ENCODE measurements at places on chromosomes 7 and 10. TPM values are rescaled to one million over a fixed set of nuclear protein-coding genes. Genes with fewer than 3 reads are reported as not detected.
A peak's percentile ranks its signal among the peaks of the same experiment; 100 is the strongest.

- H3K4me3 ChIP-seq, result no peak overlapping the region
- DNase-seq, result peak; percentile 30
- no peaks in the 10 kb centered on the region for H3K4me1 ChIP-seq
- H3K36me3 ChIP-seq, result no peaks in the 10 kb centered on the region
- no peak overlapping the region for H3K27ac ChIP-seq
Observed at GRCh38 chr10:48551861-48552591, 52.8 kb downstream of the ARHGAP22 start.

DNA sequence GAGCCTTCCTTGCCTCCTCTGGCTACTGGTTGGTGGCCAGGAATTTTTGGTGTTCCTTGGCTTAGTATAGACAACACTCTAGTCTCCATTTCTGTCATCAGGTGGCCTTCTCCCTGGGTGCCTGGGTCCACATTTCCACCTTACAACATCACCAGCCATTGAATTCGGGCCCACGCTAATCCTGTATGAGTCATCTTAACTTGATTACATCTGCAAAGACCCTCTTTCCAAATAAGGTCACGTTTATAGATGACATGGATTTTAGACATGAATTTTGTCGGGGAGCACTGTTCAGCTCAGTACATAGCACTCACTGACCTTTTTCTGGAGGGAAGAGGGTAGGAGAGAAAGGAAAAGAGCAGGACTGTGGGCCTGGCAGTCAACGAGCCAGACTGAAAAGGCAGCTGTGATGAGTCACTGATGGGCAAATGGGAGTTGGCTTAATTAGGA, 39.4 kb downstream of the MMRN2 start:
- H3K4me1 ChIP-seq, result no peaks in the 10 kb centered on the region
- no peaks in the 10 kb centered on the region for H3K27me3 ChIP-seq
- no peaks in the 10 kb centered on the region for H3K36me3 ChIP-seq

GRCh38 chr7:134778941-134779740, at the start of gene CALD1:
Gene CALD1 (plus strand): TSS chr7:134779634. CDS start chr7:134867734, 88,100 bp downstream.
- peak; percentile 27 for DNase-seq
- peak within 1 kb of the TSS; percentile 50 for H3K4me3 ChIP-seq
- H3K27me3 ChIP-seq, result no peaks in the 10 kb centered on the region
- no peaks in the 10 kb centered on the region for H3K36me3 ChIP-seq
- peak within 1 kb of the TSS; percentile 84 for H3K27ac ChIP-seq

- H3K36me3 ChIP-seq, result no peaks in the 10 kb centered on the region
- no peak overlapping the region for H3K27ac ChIP-seq
- H3K4me3 ChIP-seq, result no peak overlapping the region
- H3K27me3 ChIP-seq, result no peaks in the 10 kb centered on the region
- peaks cover 22% of the 10 kb centered on the region for H3K4me1 ChIP-seq
Observed at GRCh38 chr10:6299234-6299633, 96.5 kb downstream of the PFKFB3 start.

GRCh38 chr10:67306588-67307205, 380.9 kb downstream of the LRRTM3 start:
- H3K36me3 ChIP-seq, result no peaks in the 10 kb centered on the region
- DNase-seq, result no peak
- H3K4me1 ChIP-seq, result no peaks in the 10 kb centered on the region
- H3K27ac ChIP-seq, result no peak overlapping the region
- no peak overlapping the region for H3K4me3 ChIP-seq

GRCh38 chr10:52106899-52107298, 207.2 kb upstream of the DKK1 start:
- H3K4me1 ChIP-seq, result no peaks in the 10 kb centered on the region
- no peak overlapping the region for H3K27ac ChIP-seq
- H3K27me3 ChIP-seq, result no peaks in the 10 kb centered on the region
- no peak overlapping the region for H3K4me3 ChIP-seq
- H3K36me3 ChIP-seq, result no peaks in the 10 kb centered on the region
- no peak for DNase-seq

- H3K36me3 ChIP-seq, result no peaks in the 10 kb centered on the region
- no peaks in the 10 kb centered on the region for H3K27me3 ChIP-seq
- H3K4me1 ChIP-seq, result no peaks in the 10 kb centered on the region
- H3K27ac ChIP-seq, result no peak overlapping the region
- DNase-seq, result no peak
Observed at GRCh38 chr7:50229964-50230363, 74.6 kb upstream of the IKZF1 start.

DNA sequence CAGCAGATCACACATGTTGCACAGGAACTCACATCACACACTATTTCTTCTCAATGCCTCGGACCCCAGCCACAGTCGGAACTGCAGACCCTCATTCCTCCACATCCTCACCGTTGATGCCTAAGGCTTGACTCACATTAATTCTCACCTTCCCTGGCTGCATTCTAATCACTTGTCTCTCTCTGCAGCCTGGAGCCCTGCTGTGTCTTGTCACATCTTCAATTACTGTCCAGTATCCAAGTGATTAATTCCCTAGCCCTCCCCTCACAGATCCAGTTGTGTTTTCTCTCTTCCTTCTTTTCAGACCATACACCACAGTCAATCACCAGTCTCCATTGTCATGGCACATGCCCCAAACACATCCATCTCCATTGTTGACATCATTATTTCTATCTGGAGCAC, 592.4 kb upstream of the IGFBP3 start:
- H3K27me3 ChIP-seq, result no peaks in the 10 kb centered on the region
- DNase-seq, result no peak

DNA sequence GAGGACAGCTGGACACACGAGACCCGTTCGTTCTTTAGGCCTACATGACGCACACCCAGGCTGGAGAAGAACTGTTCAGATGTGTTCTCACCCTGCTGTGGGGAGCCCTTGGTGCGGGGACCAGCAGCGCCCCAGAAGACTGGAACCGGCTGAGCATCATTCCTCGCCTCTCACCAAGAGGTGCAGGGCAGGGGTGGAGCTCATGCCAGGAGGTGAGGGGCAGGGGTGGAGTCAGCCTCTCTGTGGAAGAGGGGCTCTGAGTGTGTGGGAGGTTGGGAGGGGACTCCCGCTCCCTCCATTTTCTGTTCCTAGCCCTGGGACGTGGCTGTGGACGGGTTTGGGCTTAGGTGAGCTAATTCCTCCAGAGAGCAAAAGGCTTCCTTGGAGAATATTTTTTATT, 66.0 kb upstream of the SHH start:
- DNase-seq, result no peak
- H3K4me3 ChIP-seq, result no peak overlapping the region
- H3K4me1 ChIP-seq, result no peaks in the 10 kb centered on the region
- no peak overlapping the region for H3K27ac ChIP-seq

DNA sequence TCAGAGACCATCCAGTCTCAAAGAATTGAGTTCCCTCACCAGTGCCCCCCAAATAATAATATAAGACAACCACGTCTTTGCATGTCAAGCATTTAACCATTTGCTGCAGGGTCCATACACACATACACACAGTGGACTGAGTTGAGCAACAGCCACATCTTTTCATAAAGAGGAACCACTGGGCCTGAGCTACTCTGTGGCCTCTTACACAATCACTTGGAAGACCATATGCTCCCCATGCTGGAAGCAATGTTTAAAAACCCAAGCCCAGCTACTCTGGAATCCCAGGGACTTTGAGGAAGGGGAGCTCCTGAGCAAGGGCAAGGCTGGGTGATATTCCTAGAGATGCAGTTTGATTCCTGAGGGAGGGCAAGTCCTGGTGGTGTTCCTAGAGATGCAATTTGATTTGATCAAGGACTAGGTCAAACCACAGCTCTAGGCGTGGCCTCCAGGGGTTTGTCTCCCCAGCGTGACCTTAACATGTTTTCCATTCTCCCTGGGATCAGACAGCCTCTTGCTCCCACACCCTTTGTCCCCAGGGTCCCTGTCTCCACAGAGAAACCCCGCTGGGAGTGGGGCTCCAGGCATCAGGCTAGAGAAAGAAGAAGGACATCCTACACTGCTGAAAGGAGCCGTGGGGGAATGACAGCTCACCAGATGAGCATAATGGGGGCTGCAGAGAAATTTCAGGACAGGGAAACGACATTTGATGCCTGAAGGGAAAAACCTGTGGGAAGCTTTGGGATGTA, 376.2 kb upstream of the MGMT start:
- H3K4me1 ChIP-seq, result no peaks in the 10 kb centered on the region
- no peak overlapping the region for H3K27ac ChIP-seq
- DNase-seq, result peak; percentile 13
- H3K36me3 ChIP-seq, result no peaks in the 10 kb centered on the region
- H3K4me3 ChIP-seq, result no peak overlapping the region
- H3K27me3 ChIP-seq, result no peaks in the 10 kb centered on the region

- H3K27ac ChIP-seq, result no peak overlapping the region
- H3K27me3 ChIP-seq, result no peaks in the 10 kb centered on the region
- H3K4me1 ChIP-seq, result no peaks in the 10 kb centered on the region
Observed at GRCh38 chr10:68348265-68348741, 15.6 kb upstream of the PBLD start.

GRCh38 chr7:42932811-42933591, 825 bp downstream of the MRPL32 start:
- peaks cover 6% of the 10 kb centered on the region for H3K4me1 ChIP-seq
- H3K36me3 ChIP-seq, result no peaks in the 10 kb centered on the region
- H3K27me3 ChIP-seq, result no peaks in the 10 kb centered on the region

- no peak overlapping the region for H3K4me3 ChIP-seq
- H3K27me3 ChIP-seq, result no peaks in the 10 kb centered on the region
- H3K4me1 ChIP-seq, result no peaks in the 10 kb centered on the region
- H3K27ac ChIP-seq, result no peak overlapping the region
- DNase-seq, result no peak
Observed at GRCh38 chr7:78970440-78970916, 483.0 kb downstream of the MAGI2 start.

DNA sequence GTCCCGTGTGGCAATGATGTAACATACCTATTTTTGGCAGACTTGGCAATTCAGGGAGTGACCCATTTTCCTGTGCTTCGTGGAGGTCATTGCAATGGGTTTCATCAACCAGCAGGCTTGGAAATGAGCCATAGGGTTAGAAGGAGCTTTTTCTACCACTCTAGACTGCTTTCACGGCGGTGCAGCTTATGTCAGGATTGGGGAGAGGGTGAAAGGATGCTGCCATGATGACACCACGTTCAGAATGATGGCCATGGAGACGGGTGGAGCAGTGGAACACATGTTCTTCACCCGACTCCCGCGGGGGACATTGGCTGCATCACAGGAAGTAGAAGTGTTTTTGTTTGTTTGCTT, 220.2 kb downstream of the EMX2 start:
- no peak overlapping the region for H3K27ac ChIP-seq
- H3K4me1 ChIP-seq, result no peaks in the 10 kb centered on the region
- H3K27me3 ChIP-seq, result no peaks in the 10 kb centered on the region
- DNase-seq, result no peak

GRCh38 chr7:92848851-92849250, 12.5 kb upstream of the CDK6 start:
- DNase-seq, result no peak
- no peaks in the 10 kb centered on the region for H3K36me3 ChIP-seq
- no peak overlapping the region for H3K4me3 ChIP-seq
- no peaks in the 10 kb centered on the region for H3K4me1 ChIP-seq
- no peaks in the 10 kb centered on the region for H3K27me3 ChIP-seq

GRCh38 chr7:42392826-42393225, 155.8 kb upstream of the GLI3 start:
- H3K27me3 ChIP-seq, result no peaks in the 10 kb centered on the region
- no peak for DNase-seq
- H3K4me1 ChIP-seq, result no peaks in the 10 kb centered on the region
- no peak overlapping the region for H3K4me3 ChIP-seq
- H3K36me3 ChIP-seq, result no peaks in the 10 kb centered on the region

- H3K4me3 ChIP-seq, result no peak overlapping the region
- no peak overlapping the region for H3K27ac ChIP-seq
- H3K4me1 ChIP-seq, result no peaks in the 10 kb centered on the region
Observed at GRCh38 chr10:101331956-101332355, 22.0 kb upstream of the BTRC start.

DNA sequence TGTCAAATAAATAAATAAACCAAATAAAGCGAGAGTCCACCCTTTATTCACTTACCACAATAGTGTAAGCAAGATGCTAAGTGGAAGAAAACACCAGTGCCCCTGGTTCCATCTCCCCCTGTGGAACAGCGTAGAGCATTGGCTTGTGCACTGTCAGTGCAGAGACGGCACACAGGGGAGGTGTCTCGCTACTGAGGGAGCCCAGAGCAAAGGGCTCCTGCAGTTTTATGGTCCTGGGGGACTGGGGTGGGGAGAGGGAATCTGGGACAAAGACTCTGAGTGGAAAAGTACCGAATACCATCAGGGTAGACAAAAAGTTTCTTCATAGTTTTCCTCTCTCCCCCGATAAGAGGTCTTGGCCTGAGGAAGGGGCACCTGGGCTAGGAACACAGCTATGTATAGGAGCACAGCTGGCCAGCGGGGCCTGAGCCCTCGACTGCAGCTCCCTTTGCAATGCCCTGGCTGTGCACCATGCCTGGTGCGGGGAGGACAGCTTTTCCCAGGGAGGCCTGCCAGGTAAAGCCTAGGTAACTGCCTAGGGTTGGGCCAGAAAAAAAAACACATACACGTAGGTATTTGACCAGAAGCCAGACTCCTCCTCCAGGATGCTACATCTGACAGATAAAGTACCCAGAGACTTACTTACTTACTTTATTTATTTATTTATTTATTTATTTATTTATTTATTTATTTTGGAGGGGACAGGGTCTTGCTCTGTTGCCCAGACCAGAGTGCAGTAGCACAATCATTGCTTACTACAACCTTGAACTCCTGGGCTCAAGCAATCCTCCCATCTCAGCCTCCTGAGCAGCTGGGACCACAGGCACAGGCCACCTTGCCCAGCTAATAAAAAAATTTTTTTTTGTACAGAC, 88.8 kb upstream of the KIF5B start:
- H3K4me1 ChIP-seq, result no peaks in the 10 kb centered on the region
- H3K36me3 ChIP-seq, result no peaks in the 10 kb centered on the region
- DNase-seq, result peak; percentile 53

DNA sequence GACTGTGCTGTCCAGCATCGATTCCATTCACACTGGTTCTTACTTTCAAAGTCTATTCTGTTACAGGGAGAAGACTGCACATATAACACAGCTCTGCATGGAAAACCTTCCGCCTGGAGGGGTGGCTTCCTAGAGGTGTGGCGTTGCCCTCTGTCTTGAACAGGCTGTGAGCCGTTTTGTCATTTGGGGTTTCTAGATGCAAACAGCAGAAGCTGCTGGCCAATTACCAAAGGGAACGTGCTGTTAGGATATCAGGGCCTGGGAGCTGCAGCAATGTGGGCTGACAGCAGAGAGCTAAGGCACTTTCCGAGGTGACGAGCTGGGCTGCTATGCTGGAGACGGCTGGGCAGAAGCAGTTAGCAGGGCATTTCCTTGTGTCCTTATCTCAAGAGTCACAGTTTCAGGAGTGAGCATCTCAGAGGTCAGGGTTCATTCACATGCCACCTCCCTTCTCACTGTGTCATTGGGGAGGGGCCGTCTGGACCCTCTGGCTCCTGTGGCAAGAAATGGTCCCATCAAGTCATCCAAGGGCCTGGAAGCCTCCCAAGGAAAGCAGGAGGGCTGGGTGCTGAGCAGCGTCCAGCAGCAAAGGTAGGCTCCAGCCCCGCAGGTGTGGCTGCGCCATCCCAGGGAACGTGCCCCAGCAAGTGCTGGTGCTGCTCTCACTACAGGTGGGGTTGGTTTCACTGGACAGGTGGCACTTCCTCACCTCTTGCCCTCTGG, 106.5 kb downstream of the WDR37 start:
- no peak overlapping the region for H3K4me3 ChIP-seq
- no peaks in the 10 kb centered on the region for H3K4me1 ChIP-seq
- peak; percentile 1 for DNase-seq
- H3K36me3 ChIP-seq, result no peaks in the 10 kb centered on the region
- no peak overlapping the region for H3K27ac ChIP-seq

The ZNF804B gene
- total RNA-seq, result not detected

The ZNF467 gene
- total RNA-seq, result 4.7 TPM

The GALNT11 gene
- 20.3 TPM for total RNA-seq

The BBIP1 gene
- total RNA-seq, result 16.5 TPM

The HOXA13 gene
- total RNA-seq, result not detected

The PAPOLB gene
- total RNA-seq, result not detected

The SORCS1 gene
- total RNA-seq, result 5.9 TPM

The BTBD16 gene
- total RNA-seq, result not detected

The FAM221A gene
- 20.1 TPM for total RNA-seq

The MYOF gene
- total RNA-seq, result 25.3 TPM

The FAM25A gene
- not detected for total RNA-seq

The ABCB4 gene
- total RNA-seq, result 0.95 TPM

The KIAA1549 gene
- total RNA-seq, result 3.3 TPM
